ENCODE measurements at places on chromosomes 2 and 18.

- peak; percentile 50 for DNase-seq
Measured at GRCh38 chr18:5309888-5310470, 14.5 kb upstream of the ZBTB14 start.

GRCh38 chr2:235594041-235594440 is 100.2 kb downstream of the AGAP1 start:
- DNase-seq: peak; percentile 36

DNA sequence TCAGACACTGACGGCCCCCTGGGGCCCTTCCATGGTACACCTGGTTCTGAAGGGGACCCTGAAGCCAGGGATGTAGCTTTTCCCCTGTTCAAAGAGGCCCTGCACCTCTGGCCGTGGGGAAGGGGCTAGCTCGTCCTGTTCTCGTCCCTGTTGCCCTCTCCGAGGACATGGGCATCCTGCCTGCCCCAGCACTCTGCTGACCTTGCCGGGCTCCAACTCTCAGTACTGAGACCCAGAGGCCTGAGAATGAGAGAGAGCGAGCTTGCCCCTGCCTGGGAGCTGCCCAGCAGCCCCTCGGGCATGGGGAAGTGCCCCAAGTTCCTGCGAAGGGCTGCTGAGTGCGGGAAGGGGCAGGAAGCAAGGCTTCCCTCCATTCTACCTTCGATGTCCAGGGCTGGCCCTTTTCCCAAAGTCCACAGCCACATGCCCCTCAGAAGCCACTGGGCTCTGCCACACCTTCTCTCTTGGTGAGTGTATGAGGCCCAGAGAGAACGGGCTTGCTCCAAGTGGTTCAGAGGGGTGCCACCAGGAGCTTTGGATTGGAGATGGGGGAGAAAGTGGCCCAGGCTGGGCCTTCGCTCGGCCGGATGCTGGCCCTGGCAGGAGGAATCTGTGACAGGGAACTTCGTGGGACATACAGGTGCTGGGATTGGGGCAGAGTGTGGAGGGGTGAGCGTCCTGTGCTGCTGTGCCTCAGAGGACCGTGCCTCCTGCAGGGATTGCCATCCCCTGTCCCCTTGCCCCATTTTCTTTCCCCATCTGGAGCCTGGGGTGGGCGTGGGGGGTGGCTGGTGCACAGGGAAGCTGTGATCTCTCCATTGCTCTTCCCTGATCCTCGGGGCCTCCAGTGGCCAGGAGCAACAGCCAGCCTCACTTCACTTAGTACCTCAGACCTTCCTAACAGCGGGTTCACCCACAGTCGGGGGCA is 50.8 kb downstream of the KCNIP3 start:
- DNase-seq: no peak

GRCh38 chr2:96115631-96116423 is 544 bp downstream of the ADRA2B start:
- DNase-seq: no peak

DNA sequence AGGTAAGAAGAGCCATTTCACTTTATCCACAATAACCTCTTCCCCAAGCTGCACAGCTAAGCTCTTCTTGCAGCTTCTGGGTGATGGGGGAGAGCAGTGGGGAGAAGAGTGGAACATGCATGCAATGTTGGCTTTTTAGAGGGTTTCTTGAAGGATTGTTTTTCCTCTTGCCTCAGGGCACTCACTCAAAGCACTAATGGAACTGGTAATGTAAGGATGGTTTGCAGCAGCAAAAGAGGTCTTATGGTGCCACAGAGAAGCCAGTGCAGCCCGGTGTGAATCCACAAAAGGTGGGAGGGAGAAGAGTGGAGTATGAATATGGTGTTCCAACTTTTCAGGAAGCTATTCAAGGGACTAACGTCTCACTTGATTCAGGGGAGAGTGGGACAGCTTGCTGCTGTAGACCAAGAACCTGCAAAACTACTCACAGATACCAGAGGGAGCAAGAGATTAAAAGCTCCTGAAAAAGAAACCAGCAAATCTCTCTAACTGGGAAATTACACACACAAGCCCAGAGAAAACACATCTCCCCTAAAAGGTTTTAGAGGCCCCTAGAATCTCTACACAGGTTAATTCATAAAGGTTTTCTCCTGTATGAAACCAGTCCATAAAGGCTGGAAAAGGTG is 116.4 kb downstream of the CHN1 start:
- DNase-seq: no peak

GRCh38 chr2:157722580-157723234 is 94.0 kb upstream of the ACVR1C start:
- DNase-seq: no peak

- DNase-seq: no peak
Measured at GRCh38 chr2:75175456-75175855, 23.9 kb downstream of the TACR1 start.

DNA sequence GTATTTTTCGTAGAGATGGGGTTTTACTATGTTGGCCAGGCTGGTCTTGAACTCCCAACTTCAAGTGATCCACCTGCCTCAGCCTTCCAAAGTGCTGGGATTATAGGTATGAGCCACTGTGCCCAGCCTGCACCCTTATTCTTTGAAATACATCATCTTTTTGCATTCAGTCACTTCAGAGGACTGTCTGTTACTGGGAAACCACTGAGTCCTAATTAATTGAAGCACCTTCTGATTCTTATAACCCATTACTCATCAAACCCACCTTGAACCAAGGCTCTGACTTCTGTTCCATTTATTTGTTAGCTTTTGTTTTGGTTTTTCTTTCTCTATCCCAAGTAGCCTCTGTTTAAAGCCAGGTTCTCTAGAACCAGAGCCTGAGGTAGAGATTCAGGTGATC is 49.6 kb downstream of the CPO start:
- DNase-seq: no peak

DNA sequence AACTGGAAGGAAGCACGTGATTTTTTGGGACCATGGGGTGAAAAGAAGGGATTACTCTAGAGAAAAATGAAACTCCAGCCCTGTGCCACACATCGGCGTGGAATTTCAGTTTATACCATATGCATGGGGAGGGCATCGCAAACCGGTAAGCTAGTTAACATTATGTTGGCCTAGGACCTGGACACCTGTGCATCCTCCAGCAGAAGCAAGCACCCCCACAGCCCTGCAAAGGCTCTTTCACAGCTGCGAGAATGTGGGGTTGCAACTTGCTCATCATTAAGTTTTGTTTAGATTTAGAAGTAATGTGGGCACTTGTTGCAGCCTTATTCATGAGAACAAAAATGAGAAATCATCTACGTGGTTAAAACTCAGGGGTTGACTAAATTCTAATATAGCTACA is 299.2 kb downstream of the PIEZO2 start:
- DNase-seq: no peak

- DNase-seq: no peak
Measured at GRCh38 chr2:201419986-201420385, 31.3 kb downstream of the TRAK2 start.

GRCh38 chr2:129915303-129915840 is 64.1 kb upstream of the RAB6C start:
- no peak for DNase-seq

GRCh38 chr2:173051463-173052215 is 24.0 kb upstream of the MAP3K20 start:
- DNase-seq: no peak

GRCh38 chr2:50125246-50125645 is 906.7 kb downstream of the NRXN1 start:
- DNase-seq: no peak

DNA sequence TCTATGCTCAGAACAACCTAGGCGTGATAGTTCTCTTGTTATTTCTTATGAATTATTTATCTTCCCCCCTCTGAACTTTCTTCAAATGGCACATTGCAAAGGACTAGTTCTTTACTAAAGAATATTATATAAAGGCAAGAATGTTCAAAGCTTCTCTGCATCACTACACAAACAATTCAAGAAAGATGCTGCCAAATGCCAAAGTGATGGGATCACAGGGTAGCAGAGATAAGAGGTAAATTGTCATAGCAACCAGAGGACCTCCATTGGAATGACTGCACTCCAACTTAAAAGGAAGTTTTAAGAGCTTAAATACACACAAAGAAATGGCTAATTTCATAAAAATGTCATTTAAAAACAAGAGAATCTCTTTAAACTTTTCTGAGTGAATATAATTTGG is 72.8 kb downstream of the AQP4 start:
- DNase-seq: no peak

DNA sequence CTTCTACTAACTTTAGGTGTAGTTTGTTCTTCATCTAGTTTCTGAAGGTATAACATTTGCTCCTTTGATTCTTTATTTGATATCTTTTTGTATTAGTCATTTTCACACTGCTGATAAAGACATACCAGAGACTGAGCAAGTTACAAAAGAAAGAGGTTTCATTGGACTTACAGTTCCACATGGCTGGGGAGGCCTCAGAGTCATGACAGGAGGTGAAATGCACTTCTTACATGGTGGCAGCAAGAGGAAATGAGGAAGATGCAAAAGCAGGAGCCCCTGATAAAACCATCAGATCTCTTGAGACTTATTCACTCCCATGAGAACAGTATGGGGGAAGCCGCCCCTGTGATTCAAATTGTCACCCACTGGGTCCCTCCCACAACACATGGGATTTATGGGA is 544.4 kb upstream of the DSEL start:
- no peak for DNase-seq

DNA sequence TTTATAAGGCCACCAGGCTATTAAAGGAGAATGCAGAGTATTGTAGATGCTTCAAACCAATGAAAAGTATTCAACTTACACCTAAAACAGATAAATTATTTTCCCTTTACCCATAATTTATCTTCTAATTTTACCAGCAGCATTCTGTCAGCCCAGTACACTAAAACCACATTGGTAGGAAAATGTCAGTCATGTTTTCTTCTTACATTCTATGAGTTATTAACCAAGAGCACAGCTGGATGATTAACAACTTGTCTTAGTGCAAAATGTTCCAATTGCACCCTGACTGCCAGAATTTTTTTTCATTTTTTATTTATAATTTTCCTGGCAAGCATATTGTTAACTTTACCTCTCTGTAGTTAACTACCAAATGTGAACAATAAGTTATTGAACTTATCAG is 79.0 kb upstream of the WDR75 start:
- DNase-seq: no peak

DNA sequence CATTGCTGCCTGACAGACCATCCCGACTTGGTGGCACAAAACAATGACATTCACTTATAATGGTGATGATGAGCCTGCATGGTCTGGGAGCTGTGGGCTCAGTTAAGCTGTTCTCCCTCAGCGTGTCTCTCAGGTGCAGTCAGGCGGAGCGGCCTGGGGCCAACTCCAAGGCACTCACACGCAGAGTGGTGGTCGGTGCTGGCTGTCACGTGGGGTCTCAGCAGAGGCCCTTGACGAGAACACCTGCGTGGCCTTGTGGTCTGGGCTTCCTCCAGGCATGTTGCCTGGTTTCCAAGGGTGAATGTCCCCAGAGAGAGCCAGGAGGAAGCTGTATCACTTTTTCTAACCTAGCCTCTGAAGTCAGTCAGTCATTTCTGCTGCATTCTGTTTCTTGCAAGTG is 29.8 kb downstream of the ARMC9 start:
- no peak for DNase-seq

DNA sequence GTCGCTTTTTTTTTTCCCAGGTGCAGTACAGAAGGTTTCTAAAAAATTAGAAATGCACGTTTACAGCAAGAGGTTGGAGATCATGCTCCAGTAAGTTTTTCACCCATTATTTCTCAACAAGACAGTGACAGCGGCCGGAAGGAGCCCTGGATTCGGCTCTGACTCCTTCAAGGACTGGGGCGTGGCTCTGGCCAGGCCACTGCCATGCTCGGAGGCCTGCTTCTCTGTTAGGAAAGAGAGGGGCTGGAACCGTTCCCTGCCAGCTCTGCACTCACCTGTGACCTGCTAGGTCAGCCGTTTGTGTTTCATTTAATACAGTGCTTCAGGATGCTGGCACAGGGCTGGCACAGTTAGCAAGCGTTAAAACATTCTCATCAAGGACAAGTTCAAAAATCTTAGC is 6.7 kb upstream of the IAH1 start:
- no peak for DNase-seq

GRCh38 chr2:221001381-221001801 is 570.7 kb downstream of the EPHA4 start:
- no peak for DNase-seq

DNA sequence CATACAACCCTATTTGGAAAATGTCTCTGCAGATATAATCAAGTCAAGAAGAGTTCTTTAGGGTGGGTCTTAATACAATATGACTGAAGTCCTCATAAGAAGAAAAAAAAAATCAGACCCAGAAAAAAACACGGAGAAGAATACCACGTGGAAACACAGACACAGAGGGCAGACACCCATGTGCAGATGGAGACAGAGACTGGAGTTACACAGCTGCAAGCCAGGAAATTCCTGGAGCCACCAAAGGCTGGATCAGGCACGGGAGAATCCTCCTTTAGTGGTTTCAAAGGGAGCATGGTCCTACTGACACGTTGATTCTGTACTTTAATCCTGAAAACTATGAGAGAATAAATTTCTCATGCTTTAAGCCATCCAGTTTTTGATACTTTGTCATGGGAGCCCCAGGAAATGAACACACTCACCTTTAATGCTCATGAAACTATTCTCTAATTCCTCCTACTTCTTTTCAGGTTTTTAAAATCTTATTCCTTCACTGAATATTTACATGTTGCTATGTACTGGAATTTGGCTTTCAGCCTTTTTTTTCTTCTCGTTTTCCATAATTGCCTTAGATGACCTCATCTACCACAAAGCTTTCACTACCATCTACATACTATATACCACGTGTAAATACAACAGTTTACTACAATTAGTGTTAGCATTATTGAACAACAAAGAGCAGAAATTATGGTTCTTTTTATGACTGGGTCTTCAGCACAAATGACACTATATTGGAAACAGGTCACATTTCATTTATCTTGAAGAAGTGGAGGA is 529.1 kb downstream of the IRS1 start:
- DNase-seq: no peak

DNA sequence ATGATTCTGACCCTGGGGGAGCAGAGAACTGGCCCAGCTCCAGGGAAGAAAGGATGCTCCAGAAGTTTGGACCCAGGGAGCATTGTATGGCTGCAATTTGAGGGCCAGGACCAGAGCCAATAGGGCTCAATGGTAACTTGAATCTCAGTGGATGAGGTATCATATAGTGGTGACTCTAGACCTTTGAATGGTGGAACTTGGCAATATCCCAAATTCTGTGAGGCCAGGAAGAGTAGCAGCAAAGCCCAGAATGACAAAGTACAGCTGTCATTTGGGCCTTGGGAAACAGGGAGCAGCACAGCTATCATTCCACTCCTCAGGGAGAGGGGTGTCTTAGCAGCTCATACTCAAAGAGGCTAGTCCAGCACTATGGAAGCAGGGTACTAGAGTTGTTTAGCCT is 332.9 kb upstream of the RBMS1 start:
- no peak for DNase-seq

GRCh38 chr2:42809131-42809818 is 16.9 kb upstream of the HAAO start:
- DNase-seq: no peak

- DNase-seq: no peak
Measured at GRCh38 chr18:58748899-58749595, 77.8 kb downstream of the MALT1 start.

GRCh38 chr2:192011196-192011595 is 164.3 kb upstream of the CAVIN2 start:
- no peak for DNase-seq

GRCh38 chr2:64392529-64392928 is 61.4 kb upstream of the LGALSL start:
- no peak for DNase-seq

Measured in CD4-positive, alpha-beta T cell treated with Interleukin-2 at 100 ng/mL for 4 hours (primary cell).